ENCODE measurements at places on chromosomes 2 and 18.

- DNase-seq = no peak
Observed at GRCh38 chr2:215773728-215774127, 239.6 kb downstream of the MREG start.

GRCh38 chr2:189312643-189313042 is 128.6 kb upstream of the WDR75 start:
- DNase-seq = no peak

DNA sequence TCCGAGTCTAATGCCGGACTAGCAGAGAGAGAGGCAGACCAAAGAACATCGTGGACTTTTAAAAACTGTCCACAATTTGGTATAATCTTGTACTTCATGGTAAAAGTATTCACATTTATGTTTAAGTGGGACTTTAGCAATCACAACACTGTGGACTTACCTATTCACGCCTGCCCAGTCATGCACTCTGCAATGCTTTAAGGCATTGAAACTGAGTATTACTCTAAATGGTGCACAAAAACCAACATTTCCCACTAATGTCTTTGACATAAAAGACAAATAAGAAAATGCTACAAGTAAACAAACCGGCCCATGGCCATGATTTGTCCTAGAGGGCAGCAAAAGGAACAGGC is 91.3 kb downstream of the ACVR1 start:
- DNase-seq = no peak

DNA sequence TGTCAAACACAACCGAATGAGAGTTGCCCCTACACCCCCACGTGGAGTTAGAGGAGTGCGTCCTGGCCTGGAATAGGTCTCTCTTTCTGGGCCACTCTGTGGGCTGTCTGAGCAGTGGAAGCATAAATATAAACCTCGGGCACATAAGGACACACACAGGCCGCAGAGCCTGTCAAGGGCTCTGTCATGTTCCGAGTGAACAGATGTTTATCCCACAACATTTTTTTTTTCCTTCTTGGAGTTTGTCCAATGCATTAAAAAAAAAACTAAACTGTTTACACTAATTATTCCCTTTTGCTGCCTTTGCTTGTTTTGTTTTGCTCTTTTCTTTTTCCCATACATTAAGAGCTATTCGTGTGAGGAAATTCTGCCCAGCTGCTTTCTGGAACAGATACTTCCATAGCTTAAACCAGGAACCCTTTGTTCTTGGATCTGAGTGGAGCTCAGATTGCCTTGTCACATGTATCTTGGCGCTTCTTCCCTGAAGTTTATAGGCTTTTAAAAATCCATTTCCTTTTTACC is 228.3 kb upstream of the FOSL2 start:
- no peak for DNase-seq

GRCh38 chr2:221107424-221107823 is 464.7 kb downstream of the EPHA4 start:
- DNase-seq = no peak

- DNase-seq = no peak
Observed at GRCh38 chr2:183868707-183869106, 729.6 kb upstream of the ZNF804A start.

DNA sequence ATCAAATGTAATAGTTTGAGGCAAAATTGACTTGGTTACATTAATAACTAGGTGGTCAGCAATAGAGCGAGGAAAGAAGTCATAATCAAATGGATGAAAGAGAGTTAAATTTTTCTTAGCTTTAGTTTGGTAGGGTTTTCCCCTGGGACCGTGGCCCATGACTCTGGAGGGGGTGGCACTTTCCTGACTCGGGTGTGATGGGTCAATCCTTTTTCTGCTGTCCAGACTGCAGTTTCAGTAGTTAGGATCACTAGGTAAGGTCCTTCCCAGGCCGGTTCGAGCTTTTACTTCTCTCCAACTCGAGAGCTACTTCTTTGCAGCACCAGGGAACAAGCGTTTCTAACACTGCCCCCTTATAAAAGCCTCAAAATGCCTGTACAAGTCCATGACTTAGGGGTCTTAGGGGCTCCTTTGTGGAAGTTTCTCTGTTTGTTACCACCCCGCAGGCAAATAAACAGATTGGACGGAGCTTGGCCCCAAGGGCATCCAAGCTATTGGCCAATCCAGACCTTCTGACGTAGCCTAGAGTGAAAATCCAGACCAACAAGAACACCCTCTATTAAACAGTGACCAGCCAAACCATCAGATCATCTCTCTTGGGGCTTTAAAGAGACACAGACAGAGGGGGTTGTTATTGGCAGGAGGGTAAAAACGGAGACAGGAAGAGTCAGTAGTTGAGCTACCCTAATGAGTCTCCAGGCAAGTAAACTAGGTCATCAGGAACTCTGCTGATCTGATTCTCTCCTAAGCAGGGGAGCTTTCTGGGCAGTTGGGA is 9.4 kb upstream of the CEP68 start:
- DNase-seq = no peak

DNA sequence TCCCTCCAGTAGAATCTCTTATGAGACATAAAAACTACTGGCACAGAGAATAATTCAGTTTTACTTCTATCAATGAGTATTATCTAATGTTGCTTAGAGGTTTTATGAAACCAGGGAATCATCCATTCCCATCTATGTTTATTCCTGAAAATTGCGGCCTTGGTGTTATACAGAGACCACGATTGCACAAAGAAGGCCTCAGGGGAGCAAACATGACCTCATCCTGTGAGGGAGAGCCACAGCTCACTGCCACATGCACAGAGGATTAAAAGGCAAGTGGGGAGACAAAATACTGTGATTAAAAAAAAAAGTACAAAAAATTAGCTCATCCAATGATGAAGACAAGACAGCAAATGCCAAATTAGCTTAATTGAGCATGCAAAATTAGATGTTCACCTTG is 111.8 kb upstream of the SLC35G4 start:
- DNase-seq = no peak

- DNase-seq = no peak
Observed at GRCh38 chr18:75214332-75214690, 3.7 kb downstream of the TSHZ1 start.

GRCh38 chr2:143110758-143111428 is 18.3 kb upstream of the ARHGAP15 start:
- DNase-seq = peak; percentile 20

- DNase-seq = no peak
Observed at GRCh38 chr18:35818353-35818667, 154.2 kb upstream of the RMP24 start.

DNA sequence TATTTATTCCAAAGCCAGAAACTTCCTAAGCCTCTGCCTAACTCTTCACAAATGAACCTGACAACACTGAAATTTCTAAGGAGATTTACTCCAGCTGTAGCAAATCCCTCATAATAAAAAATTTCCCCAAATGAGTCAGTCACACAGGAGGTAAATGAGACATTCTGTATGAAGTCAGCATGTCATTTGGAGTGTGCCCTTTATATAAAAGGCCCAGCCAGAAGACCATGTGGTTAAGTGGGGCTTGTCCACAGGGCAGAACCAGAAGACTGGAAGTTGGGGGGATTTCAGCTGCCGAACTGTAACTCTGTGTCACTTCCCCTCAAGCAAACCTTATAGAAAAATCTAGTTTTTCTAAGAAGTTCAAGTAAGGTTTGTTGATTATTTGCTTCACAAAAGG is 30.2 kb downstream of the NRP2 start:
- no peak for DNase-seq

DNA sequence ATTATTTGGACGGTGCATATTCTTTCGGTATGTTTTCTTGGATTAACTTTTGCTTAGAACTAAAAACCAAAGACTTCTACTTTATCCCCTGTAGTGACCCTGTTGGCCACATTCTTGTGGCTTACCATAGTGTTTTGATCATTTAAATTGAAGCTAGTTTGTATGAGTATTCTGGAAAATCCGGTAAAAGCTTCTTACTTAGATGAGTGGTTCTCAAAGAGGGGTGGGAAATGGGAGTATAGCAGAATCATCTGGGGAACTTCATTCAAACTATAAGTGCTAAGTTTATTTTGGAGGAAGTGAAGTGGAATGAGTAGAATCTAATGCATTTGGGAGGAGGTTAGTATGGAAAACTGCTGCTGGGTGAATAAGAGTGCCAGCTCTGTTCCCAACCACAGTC is 3.8 kb downstream of the PPP1CB start:
- no peak for DNase-seq

GRCh38 chr2:12046641-12047040 is 300.2 kb downstream of the LPIN1 start:
- DNase-seq = no peak

GRCh38 chr2:36780231-36780839 is 83.8 kb downstream of the VIT start:
- DNase-seq = no peak

DNA sequence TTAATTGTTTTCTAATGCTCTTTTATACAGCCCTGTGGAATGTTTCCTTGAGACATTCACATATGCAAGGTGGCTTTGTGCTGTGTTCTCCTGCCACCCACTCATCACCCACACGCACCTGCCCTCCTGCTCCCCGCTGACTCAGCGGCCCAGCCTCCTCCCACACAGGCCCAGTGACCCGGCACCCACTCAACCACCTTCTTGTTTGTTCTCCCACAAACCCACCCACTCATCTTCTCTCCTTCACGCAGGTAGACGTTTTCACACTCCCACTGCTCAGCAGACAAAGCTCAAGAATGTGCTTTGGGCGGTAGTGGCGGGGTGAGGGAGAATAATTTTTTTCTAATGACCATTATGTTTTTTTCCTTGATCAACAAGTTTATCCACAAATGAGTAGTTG is 28.6 kb upstream of the NEMP2 start:
- DNase-seq = peak; percentile 14

GRCh38 chr18:48656176-48656575 is 117.3 kb downstream of the CTIF start:
- no peak for DNase-seq

- no peak for DNase-seq
Observed at GRCh38 chr2:149617476-149617875, 29.9 kb upstream of the MMADHC start.

GRCh38 chr2:61244694-61245093 is 82.7 kb downstream of the C2orf74 start:
- DNase-seq = no peak

DNA sequence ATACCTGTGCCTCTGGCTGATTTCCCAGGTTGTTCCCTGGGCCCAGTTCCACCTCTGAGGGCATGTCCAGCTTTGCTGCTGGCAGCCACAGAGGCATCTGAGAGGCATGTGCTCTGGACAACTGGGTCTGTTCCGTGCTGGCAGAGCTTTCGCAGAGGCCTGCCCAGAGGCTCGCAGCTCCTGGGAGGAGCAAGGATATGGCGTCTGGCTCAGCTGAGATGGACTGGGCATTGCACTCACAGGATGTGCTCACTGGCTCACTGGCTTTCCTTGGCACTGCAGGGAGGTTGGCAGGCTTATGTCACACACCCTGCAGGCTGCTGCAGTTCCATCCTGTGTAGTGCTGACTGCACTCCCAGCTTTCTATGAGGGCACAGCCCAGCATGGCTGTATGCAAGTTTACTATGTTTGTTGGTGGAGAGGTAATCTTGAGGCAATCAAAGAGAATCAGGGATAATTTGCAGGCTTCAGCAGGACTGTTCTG is 172.3 kb downstream of the PRKCE start:
- DNase-seq = no peak

DNA sequence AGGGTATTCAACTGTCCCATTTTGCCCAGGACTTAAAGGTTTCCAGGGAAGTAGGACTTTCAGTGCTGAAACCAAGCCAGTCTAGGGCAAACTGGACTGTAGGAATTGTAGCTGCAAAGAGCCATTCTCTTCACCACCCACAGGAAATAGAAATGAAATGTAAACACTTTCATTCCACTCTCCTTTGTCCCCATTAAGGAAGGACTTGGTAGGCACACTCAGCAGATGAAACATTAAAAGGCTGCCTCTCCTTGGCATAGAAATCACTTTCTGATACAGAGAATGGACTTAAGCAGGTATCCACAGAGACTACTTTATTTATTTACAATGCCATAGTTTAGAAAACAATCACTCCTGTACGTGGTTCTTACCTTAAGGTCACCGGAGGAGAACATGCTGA is 102.9 kb upstream of the CCDC195 start:
- no peak for DNase-seq

- DNase-seq = no peak
Observed at GRCh38 chr18:46226461-46226860, 122.3 kb downstream of the HAUS1 start.

GRCh38 chr2:197137826-197138477 is 172.6 kb downstream of the ANKRD44 start:
- no peak for DNase-seq

DNA sequence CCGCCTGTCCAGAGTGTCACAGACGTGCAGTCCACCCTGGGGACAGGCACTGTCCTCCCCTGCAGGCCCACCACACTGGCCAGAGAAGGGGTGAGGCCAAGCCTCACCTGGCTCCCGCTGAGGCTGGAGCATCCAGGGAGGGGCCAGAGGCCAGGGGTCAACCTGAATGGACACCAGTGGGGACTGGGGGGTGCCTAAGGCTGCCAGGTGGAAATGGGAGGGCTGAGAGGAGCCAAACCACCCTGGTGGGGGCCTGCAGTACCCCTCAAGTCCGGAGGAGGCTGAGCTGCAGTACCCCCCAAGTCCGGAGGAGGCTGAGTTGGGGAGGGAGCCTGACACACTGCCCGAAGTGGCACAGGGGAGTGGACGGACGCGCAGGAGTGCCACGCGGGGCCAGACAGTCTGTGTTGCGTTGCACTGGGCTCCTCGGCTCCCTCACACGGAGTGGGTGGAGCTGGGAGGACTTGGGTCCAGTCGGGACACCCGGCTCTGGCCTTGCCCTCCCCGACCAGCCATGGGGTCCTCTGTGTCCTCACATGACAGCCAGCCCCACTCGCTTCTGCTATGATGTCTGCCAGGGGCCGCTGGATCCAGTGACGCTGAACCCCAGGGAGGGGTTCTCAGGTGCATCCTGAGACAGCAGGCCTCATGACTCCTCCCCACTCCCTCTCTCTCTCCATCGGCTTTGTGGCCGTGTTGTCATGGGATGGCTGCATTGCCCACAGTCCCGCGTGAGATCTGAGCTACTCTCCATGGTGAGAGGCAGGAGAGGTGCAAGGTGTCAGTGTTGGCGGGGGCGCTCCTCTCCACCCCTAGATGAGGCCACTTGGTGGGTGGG is 22.3 kb upstream of the GPC1 start:
- no peak for DNase-seq

GRCh38 chr2:201126308-201127151 is 10.6 kb downstream of the CFLAR start:
- no peak for DNase-seq

DNA sequence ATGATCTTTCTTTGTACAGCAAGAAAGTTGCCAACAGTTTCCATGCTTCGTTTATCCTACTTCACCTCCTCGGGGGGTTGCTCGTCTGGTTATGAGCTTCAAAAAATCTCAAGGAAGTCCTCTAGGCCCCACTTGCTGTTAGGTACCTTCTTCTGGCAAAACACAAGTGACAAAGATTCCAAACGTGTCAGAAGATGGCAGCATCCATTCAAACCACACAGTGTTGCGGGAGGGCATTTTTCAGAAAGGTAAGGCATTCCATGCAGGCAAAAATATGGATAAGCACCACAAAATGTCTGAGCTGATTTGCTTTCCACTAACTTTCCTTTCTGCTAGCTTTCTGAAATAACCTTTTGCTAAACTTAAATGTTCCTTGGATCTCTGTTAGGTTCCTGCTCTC is 13.2 kb upstream of the OR6B3 start:
- DNase-seq = no peak

GRCh38 chr2:118881490-118882129 is 34.2 kb upstream of the EN1 start:
- DNase-seq = peak; percentile 21

- no peak for DNase-seq
Observed at GRCh38 chr2:39266139-39266805, 22.5 kb upstream of the CDKL4 start.

All from stimulated activated CD8-positive, alpha-beta memory T cell treated with anti-CD3 and anti-CD28 coated beads, Interleukin-15, amount 100 ng/mL, for 48 hours (primary cell).